Inflammatory macrophage treated with lipopolysaccharide for 1 hour (primary cell): ENCODE measurements at places on chromosomes 7 and 10.

- DNase-seq: peak; percentile 57
These were observed 110.8 kb upstream of the PTN start for GRCh38 chr7:137454246-137454724.

- no peak for DNase-seq
These were observed 119.4 kb downstream of the POLR1F start for GRCh38 chr7:19589446-19589845.

- DNase-seq: no peak
These were observed 207.6 kb upstream of the PLXNA4 start for GRCh38 chr7:132783824-132784223.

- no peak for DNase-seq
These were observed 242.7 kb upstream of the SEMA3C start for GRCh38 chr7:81161451-81162075.

- DNase-seq: peak; percentile 47
These were observed 844 bp downstream of the NRF1 start for GRCh38 chr7:129612112-129613015.

DNA sequence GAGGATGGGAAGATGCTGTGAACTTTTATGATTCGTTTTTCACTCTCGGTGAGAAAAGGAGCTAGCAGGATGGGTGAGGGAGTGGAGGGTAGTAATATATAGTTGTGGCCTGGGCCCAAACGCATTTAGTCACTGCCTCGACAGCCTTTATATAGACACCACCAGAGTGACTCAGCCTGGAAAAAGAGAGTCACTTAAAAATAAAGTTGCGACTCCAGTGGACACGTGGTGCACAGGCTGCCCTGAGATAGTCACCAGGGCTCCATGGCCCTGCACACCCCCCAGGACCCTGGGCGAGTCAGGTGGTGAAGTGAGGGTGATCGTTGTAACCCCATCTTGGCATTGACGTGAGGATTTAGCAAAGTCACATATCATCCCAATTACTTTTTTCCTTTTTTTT, 106.7 kb downstream of the CUX1 start:
- DNase-seq: no peak

DNA sequence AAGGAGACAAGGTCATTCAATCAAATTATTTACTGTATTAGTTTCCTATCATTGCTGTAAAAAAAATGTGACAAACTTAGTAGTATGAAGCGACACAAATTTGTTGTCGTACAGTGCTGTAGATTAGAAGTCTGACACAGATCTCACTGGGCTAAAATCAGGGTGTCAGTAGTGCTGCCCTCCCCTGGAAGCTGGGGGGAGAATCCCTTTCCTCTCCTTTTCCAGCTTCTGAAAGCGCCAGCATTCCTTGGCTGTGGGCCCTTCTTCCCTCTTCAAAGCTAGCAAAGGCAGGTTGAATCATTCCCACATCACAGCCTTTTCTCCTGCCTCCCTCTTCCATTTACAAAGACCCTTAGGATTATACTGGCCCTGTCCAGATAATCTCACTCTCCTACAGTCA, 28.0 kb downstream of the VPS41 start:
- no peak for DNase-seq
